SHP77 (cell line): ENCODE measurements at places on chromosomes 6 and 20.

GRCh38 chr6:137879299-137879698 is 12.2 kb downstream of the TNFAIP3 start:
- DNase-seq: no peak

DNA sequence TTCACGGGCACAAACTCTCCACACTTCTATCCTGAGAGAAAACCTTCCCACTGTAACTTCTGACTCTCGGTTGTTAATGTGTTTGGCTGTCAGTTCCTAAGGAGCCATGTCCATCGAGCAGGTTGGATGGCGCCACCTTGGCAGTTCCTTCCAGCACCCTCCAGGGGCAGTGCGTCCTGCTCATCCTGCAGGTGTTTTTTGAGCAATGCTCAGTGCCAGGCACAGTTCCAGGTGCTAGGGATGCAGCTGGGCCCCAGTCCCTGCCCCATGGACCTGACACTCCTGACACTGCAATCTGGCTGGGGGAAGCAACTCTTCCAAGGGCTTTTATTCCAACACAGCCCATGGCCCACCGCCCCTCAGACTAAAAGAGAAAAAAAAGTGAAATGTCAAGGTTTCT is 376.4 kb downstream of the PREX1 start:
- DNase-seq: no peak

- DNase-seq: no peak
Observed at GRCh38 chr6:69988458-69989126, 122.2 kb downstream of the COL19A1 start.

GRCh38 chr6:31723245-31723979 is at the start of gene MPIG6B:
Gene MPIG6B, plus strand, starts transcription at chr6:31723373. Its CDS starts 11 bp downstream, at chr6:31723384.
- DNase-seq: no peak

GRCh38 chr6:1170794-1171193 is 141.1 kb upstream of the FOXQ1 start:
- no peak for DNase-seq

DNA sequence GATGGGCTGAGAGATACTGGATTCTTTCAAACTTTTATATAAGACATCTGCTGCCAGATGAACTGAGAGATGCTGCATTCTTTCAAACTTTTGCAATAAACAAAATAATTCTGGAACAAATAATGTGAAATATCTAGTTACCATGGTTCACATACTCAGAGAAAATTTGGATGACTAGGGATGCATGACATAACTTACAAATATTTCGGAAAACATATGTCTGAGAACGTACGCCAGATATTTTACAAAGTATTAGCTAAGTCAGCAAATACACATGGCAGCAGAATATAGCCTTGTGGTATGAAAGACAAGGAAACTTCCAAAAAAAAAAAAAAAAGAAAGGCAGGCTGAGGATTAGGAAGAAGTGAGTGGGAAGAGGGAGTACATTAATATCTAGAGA is 113.3 kb upstream of the TRAF3IP2 start:
- DNase-seq: no peak

- DNase-seq: no peak
Observed at GRCh38 chr6:26363882-26364701, 906 bp upstream of the BTN3A2 start.

GRCh38 chr20:38723017-38723847 is 1.1 kb upstream of the SLC32A1 start:
- DNase-seq: no peak

DNA sequence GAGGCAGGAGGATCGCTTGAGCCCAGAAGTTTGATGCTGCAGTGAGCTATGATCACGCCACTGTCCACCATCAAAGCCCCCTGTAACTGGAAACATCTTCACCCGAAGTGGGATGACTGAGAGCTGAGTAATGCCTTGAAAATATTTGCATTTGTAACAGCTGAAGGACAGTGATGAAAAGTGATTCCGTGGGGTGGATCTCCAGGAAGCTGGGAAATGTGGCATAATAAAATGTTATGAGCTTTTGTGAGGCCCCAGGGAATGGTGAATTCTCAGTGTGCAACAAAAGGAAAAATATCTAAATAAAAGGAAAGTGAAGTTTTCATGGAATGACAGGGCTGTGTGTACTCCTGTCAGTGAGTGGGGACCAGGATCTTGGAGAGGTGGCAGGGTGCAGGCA is 92.0 kb downstream of the JAG1 start:
- DNase-seq: no peak

- no peak for DNase-seq
Observed at GRCh38 chr20:36472637-36473090, 68.7 kb upstream of the MYL9 start.

DNA sequence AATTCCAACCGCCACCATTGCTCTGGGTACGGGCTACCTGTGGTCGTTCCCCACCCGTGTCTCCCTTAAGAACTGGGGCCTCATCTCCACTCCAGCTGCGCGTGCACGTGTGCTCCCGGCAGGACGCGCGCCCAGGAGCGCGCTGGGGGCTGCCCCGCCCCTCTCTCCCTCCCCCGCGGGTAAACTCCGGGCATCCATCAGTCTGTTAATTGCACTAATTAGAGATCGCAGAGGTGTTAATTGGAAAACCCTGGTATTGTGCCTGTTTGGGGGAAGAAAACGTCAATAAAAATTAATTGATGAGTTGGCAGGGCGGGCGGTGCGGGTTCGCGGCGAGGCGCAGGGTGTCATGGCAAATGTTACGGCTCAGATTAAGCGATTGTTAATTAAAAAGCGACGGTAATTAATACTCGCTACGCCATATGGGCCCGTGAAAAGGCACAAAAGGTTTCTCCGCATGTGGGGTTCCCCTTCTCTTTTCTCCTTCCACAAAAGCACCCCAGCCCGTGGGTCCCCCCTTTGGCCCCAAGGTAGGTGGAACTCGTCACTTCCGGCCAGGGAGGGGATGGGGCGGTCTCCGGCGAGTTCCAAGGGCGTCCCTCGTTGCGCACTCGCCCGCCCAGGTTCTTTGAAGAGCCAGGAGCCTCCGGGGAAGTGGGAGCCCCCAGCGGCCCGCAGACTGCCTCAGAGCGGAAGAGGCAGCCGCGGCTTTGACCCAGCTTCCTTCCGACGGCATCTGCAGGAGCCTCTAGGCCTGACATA is 14.4 kb downstream of the FOXP4 start:
- no peak for DNase-seq

- DNase-seq: no peak
Observed at GRCh38 chr6:13135152-13135551, 193.2 kb downstream of the TBC1D7 start.

GRCh38 chr20:53594068-53595017 is 704 bp upstream of the ZNF217 start:
- DNase-seq: peak; percentile 85

- no peak for DNase-seq
Observed at GRCh38 chr6:62298745-62299392, 12.8 kb upstream of the KHDRBS2 start.

DNA sequence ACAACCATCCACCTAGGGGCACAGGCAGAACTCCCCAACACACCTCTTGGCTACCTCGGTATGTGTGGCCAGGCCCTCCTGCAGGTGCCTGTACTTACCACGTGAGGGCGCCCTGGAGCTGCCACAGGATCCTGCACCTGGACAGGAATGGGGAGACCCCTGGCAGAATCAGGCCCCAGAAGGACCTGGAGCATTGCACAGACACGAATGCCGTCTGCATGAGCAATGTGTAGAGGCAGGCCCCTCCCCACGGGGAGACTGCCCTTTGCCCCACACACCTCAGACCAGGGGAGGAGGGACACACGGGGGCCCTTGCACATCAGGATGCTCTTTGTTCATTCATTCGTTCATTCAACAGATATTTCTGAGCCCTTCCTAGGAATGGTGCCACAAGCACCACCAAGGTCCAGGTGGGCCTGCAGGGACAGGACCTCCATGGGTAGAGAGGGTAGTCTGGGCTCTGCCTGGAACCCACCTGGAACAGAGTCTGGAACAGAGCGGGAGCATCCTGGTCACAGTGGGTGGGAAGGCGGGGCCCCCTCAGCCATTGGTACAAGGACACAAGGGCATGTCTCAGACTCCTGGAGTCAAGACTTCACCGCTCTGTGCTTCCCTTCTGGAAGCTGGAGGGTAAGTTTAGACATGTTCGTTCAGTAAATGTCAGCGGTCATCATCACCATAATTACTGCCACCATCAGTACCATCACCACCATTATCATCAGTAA is 32.3 kb downstream of the YTHDF1 start:
- DNase-seq: peak; percentile 62

- DNase-seq: peak; percentile 63
Observed at GRCh38 chr6:157667211-157668008, 155.6 kb upstream of the SNX9 start.

DNA sequence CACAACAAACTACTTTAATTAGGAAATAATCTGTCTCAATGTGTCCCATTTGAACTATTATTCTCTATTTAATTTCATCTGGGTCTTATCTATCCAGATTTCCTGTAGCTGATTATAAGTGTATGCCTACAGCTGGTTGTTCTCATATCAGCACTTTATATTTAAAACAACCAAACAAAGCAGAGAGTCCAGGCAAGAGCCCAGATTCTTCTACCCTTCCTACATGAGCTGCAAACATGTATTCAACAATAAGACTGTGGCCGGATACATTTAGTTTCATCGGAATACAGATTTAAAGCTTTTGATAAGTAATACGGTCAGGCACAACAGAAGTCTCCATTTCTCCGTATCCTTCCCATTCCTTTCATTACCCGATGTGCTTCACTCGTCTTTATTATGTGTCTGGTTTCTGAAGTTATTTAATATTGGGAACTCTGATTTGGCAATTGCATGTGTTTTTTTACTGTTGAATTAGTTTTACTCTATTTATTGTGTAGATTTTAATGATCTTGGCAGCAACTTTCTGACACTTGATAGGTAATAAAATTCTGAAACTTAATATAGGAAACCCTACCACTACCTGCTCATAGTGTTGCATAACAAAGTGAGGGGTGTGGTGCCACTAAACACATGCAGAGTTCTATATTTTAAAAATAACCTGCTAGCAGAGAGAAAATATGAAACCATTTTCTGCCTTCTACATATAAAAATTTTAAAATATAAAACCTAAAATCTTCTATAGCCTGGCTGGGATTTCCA is 653.5 kb upstream of the PTCHD4 start:
- no peak for DNase-seq

DNA sequence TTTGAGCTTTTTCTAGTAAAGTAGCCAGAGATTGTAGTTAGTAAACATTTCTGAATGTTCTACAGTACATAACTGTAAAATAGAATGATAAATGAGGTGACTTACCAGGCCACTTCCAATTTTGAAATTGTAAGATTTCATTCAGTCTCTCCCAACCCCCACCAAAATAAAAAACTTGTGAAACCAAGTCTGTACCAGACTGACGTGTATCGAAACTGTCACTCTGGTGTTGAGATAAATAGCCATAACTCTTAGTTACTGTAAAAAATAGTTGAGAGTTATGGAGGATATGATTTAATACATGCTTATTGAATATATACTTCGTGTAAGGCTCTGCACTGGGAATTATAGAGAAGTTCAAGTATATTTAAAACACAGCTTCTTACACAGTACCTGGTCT is 455.7 kb downstream of the PLCB1 start:
- no peak for DNase-seq

DNA sequence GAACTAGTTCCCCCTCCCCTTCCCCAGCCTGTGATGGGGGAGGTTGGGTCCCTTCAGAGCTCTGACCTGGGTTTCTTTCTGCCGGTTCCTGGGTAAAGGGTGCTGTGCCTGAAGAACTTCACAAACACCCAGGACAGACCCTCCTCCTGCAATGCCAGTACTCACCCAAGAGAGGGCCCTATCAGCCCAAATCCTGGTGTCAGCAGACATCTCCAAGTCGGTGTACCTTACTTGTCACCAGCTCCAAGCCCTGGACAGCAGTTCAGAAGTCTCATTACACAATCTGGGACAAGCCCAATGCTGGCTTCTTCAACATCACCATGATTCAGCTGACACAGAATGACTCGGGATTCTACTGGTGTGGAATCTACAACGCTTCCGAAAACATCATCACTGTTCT is 467 bp downstream of the TREML4 start:
- no peak for DNase-seq

GRCh38 chr6:23879816-23880215 is 246.2 kb upstream of the NRSN1 start:
- no peak for DNase-seq

DNA sequence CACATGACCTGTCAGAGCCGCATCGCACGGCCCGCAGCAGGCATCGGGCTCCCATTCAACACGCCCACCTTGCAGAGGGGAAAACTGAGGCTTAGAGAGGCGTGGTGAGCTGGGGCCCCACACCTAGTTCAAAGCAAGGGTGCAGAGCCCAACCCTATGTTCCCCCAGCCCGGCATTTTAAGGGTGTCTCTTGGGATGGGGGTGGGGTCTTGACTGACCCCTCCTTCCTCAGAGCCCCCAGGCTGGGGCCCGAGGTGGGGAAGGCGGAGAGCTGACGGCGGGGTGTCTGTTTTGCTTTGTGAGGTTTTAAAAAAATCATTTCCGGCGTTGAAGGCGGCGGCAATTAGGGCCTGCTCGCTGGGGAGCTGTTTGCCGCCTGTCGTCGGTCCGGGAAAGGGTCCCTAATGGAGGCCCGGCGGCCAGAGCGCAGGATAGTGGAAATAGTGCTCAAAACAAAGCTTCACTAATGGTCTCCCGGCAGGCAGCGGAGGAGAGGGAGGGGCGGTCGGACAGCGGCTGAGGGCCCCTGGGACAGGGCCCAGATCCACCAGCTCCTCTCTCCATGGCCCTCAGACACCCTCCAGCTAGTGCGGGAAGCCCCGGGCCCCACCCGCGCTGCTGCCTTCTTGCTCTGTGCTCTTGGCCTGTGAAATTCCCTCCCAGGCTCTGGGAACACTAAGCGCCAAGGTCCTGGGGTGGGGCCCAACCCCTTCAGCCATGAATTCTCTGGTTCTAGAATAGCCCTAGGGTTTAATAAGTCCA is 11.9 kb downstream of the VSTM2L start:
- no peak for DNase-seq

GRCh38 chr6:83860782-83861495 is 1.4 kb downstream of the CYB5R4 start:
- no peak for DNase-seq

GRCh38 chr6:131924881-131925474 is 26.2 kb downstream of the CCN2 start:
- DNase-seq: peak; percentile 45

DNA sequence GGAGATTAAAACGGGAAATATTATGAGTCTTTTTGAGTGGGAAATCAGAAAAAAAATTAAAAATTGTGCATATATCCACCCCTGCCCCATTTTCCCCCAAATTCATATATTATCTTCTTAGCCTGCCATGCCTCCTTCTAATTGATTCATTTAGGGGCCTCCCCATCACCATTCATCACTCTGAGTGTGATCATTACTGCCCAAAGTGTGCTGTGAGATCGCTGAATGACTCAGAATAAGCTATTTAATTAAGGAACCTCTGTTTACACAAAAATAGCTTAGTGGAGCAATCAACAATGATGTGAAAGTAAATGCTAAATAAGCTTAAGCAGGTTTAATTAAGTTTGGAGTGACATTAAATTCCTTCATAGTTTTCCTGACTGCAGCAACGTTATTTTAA is 645.5 kb downstream of the GRIK2 start:
- DNase-seq: no peak

GRCh38 chr20:3158968-3159431 is 665 bp downstream of the FASTKD5 start:
- no peak for DNase-seq

GRCh38 chr6:97557355-97557754 is 274.3 kb upstream of the MMS22L start:
- DNase-seq: no peak
